ENCODE measurements at places on chromosomes 4 and X.

DNA sequence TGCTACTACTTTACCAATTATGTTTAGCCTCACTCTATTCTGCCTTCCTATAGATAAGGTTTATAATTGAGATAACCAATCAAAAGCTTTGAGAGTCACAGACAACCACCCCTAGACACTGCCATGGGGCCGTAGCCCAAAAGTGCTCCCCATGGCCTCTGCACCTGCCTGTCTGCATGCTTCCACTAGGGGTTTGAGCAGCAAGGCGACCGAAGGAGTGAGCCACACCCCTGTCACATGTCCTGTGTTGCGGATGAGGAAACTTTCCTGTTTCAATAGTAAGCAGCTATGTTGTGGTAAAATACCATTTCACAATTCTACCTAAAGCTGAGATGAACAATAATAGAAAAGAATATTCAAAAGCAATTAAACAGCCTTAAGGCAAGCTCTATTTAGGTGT, 856.0 kb upstream of the FRG1 start:
- DNase-seq: no peak

DNA sequence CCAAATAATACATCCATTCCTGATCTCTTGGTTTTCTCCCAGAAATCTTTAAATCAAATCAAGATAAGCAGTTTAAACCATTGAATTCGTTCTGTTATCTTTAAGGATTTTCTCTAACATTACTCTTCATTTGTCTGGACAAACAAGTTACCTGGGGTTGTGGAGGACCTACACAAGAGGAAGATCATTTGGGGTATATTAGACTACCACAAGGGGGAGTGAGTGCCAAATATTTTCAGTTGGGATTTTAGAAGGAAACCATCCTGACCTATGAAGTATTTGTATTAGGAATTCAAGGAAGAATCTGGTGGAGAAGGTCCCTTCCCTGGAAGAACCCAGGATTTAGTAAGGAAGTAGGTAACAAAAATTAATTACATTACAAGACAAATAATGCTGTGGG, 12.0 kb upstream of the DCHS2 start:
- no peak for DNase-seq

DNA sequence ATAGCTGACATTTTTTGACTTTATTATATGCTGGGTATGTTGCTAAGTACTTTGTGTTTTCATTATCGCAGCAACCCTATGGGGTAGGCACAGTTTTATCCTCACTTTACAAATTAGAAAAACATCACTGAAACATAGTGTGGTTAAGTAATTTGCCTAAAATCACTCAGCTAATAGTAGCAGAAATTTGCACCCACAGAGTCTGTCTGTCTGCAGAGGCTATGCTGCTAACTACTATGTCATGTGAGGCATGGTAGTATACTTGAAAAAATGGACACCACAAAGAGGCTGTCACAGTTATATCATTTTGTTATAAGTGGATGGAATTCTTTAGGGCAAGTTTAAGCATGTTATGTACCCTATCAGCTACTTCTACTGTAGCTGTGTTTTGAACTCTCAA, 69.0 kb downstream of the STAG2 start:
- DNase-seq: no peak

DNA sequence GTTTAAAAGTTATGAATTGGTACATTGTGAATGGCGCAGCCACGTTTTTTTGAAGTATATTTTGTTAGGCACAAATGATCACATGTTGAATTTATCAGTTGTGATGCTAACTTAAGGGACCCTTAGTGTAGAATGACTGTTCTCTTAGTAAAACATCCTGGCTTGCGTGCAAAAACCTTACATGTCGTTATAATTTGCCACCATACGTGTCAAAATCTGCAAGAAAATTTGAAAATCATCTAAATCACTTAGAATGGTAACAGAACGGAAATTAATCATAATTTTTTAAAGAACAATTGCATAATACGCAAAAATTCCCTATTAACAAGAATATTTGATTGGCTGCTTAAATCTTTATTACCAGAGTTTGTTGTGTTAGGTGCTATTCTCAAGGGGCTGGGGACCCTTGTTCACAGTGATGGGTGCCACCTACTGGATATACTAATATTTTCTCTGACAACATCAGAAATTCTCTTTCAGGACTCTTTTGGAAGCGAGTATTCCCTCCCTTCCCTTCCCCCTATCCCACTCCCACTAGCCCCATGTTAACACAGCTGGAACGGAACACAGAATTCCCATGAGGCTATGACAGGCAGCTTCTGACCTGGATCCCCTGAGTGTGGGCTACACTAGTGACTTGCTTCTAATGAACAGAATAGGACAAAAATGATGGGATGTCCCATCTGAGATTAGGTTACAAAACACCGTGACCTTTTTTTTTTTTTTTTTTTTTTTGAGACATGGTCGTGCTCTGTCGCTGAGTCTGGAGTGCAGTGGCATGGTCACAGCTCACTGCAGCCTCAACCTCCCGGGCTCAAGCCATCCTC, 71.8 kb downstream of the SUPT20HL2 start:
- no peak for DNase-seq

DNA sequence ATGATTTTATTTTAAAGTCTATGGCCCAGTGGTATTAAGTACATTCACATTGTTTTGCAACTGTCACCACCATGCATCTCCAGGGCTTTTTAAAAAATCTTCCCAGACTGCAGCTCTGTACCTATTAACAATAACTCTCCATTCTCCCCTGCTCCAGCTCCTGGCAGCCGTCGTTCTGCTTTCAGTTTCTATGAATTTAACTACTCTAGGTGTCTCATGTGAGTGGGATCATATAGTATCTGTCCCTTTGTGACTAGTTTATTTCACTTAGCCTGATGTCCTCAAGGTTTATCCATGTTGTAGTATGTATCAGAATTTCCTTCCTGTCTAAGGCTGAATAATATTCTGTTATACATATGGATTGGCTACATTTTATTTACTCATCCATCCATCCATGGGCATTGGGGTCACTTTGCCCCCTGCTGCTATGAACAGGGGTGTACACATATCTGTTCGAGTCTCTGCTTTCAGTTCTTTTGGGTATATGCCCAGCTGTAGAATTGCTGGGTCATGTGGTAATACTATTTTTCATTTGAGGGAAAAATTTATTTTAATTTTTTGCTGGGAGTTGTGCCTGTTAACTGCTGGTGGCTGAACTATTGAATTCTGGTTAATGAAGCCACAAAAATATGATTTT, 131.3 kb downstream of the ARHGAP10 start:
- DNase-seq: peak; percentile 27

DNA sequence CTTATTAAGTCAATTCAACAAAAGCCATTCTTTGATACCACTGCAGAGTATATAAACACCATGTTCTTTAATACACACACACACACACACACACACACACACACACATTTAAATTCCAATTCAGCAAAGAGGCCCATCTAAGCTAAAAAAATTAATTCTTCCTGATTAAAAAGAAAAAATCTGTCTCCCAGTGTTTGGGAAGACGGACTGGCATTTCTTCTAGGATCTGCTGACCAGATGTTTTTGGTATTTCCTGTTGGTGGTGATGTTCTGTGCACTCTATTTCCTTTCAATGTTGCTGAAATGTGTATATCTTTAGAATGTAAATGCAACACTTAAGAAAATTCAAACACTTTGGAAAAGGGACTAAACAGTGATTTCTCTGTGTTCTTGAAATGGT, 243.8 kb downstream of the THOC2 start:
- no peak for DNase-seq

- no peak for DNase-seq
Observed at GRCh38 chrX:11269006-11269405, 24.2 kb upstream of the AMELX start.

DNA sequence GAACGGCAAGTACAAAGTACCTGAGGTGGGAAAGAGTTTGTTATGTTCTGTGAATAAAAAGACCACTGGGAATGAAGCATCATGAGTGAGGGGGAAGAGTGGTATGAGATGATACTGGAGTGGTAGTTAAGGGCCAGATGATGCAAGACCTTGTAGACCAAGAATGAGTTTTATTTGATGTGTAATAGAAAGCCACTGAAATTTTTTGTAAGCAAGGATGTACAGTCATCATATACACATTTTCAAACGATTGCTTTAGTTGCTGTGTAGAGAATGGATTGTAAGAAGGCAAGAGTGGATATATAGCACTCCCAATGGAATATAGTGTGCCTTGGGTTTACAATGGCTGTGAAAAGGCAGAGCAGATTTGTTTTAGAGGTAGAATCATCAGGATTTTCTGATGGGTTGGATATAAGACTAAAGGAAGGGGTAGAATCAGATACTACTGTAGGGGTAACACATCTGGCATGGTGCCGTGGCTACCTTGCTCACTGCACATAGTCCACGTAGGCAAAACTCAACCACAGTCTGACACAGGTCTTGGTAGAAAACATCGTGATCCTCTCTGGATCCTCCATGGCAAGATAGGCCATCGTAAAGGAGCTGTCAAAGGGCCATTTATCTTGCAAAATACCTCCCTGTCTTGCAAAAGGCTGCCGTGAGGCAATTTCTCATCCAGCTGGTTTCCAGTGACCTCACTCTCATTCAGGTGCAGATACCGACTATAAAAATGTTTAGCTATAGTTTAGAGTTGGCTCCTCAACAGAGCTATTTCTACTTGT, 14.9 kb downstream of the TIFA start:
- peak; percentile 67 for DNase-seq

- DNase-seq: no peak
Observed at GRCh38 chr4:109077505-109077904, 225.0 kb downstream of the COL25A1 start.

DNA sequence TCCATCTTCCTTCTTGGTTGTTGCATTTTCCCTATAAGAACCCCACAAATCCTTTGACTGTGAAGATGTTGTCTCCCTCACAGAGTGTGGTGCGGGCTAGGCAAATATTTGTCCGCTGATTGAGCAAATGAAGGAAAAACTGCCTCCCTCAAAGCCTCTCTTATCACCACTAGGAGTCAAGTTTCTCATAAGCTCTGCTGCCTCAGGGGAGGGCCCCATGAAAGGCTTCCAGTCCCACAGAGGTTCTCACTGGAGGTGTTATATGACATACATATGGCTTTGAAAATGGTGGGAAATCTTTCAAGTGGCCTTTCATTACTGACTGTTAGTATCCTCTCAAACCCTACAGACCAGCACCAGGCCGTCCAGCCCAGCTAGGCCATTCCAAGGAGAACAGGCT, 9.3 kb downstream of the VGLL1 start:
- DNase-seq: no peak

- no peak for DNase-seq
Observed at GRCh38 chrX:38438321-38438720, 85.9 kb downstream of the OTC start.

DNA sequence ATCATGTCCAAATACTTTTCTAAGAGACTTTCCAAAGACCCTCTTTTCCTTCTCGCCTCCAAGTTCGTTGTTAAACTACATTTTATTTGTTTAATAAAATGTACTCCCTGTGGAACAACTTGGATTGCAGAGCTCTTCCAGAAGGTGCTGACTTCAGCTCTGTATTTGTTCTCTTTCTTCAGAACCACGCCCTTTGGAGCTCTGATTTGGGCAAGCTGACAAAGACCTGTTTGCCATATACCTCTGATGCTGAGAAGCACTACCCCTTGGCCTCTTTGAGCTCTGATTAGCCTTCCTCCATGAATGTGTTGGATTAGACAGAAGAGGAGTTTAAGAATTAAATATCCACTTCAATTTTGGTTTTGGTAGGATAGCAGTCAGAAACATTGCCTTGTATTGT, 815.1 kb upstream of the POU3F4 start:
- no peak for DNase-seq

All from fibroblast of the conjunctiva (primary cell).